A549 (cell line): ENCODE measurements at places on chromosomes 2 and 18.
A peak's percentile ranks its signal among the peaks of the same experiment; 100 is the strongest.

- peak; percentile 35 for DNase-seq
These were observed 13.9 kb downstream of the ARPC2 start for GRCh38 chr2:218230882-218231281.

DNA sequence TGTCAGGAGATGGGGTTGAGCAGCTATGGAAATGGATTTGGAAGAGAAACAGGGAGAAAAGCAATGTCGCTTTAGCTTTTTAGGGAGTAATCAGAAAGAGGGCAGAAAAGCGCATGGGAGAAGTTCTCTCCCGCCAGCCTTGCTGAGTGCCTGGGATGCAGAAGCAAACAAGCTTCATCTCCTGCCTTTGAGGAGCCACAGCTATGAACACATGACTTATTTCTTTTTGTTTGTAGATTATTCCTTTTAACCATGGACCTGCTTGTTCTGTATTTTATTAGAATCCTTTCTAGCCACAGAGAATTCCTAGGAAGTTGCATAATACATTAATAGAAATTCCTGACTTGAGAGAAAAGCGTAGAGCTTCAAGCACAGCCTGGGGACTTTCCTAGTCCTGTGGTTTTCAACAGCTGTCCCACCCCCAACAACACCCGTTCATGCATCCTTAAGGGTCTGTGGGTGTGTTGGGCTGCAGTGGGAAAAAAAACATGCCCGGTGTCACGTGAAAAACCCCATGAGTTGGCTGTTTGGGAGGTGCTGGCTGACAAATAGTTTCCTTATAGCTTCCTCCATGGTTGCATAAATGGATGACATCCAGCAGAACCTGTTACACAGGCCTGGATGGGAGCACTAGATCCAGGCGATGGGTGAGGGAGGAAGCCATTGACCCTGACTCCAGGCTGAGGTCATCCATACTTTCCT, 14.9 kb downstream of the SLC9A4 start:
- no peak for DNase-seq

DNA sequence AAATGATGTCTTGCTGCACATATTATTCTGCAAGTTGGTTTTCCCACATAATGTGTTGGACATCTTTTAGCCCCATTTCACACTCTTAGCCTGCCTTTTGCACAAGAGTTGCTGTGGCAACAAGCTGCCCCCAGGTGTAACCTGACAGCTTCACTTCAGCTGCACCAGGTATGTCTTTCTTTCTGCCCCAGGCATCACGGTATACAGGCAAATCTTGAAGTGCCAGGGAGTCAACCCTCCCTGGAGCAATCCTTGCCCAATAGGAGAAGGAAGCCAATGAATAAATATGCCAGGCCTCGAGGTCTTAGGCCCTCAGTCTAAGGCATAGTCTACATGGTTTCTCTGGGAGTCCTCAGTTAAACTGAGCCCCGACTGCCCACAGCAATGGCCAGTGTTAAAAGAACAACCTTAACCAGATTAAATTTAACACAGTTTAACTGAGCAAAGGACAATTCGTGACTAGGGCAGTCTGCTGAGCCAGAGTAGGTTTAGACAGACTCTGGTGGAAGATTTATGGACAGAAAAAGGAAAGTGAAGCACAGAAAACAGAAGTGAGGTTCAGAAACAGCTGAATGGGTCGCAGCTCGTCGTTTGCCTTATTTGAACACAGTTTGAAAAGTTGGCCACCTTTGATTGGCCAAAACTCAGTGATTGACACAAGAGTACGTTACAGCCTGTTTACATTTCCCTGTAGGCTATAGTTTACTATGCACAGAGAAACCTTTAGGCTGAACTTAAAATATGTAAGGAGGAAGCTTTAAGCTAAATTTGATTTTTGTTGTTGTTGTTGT, 32.0 kb upstream of the C1QL2 start:
- no peak for DNase-seq

- no peak for DNase-seq
These were observed 129.2 kb upstream of the KCNH7 start for GRCh38 chr2:162967811-162968210.

- no peak for DNase-seq
These were observed 2.5 kb downstream of the SESTD1 start for GRCh38 chr2:179262077-179262660.
